CD8-positive, alpha-beta memory T cell (primary cell): ENCODE measurements at places on chromosomes 2 and 18. TPM values are rescaled to one million over a fixed set of nuclear protein-coding genes. Genes with fewer than 3 reads are reported as not detected.

DNA sequence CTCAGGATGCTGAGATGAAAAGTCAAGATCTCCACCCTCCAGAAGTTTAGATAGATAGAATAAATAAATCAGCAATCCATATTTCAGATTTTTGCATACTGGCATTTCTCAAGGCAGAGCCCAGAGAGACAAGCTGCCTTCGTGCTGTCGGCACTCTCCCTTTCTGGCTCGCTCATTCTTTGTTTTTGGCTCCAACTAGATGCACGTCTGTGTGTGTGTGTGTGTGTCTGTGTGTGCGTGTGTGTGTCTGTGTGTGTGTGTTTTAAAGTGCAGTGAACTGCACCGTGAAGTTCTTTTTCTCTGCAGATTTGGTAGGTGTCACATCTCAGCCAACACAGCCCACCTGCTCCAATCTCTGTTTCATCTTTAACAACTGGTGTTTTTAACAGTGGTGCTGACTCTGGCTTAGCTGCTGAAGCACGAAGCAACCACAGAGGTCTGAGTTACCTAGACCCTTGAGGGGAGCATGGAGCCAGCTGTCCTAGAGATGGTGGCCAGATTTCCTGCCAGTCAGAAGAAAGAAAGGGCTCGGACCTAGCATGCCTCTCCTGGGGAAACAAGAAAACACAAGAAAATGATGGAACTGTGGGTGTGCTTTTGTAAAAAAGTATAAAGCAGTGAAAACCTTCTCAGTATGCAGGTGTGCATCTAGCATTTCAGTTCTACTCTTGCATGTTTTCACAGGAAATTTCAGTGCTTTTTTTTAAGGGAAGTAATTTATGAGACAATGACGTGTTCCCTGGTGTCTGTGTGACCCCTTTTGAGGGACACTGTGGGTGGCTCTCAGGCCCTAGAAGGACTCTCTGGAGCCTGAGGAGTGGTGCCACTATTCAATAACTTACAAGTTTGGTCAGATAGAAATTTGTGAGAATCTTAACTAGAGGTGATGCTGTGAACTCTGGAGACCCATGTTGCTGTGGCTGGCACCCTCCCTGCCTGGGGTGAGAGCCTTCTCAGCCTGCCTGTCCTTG, 364.3 kb downstream of the RNF144A start:
- no peaks in the 10 kb centered on the region for H3K27me3 ChIP-seq
- H3K4me3 ChIP-seq, result no peak overlapping the region
- no peak overlapping the region for H3K27ac ChIP-seq
- H3K4me1 ChIP-seq, result no peaks in the 10 kb centered on the region
- no peaks in the 10 kb centered on the region for H3K36me3 ChIP-seq

GRCh38 chr2:47096451-47096850, 58.7 kb downstream of the STPG4 start:
- no peaks in the 10 kb centered on the region for H3K36me3 ChIP-seq
- DNase-seq, result no peak
- no peaks in the 10 kb centered on the region for H3K27me3 ChIP-seq
- no peak overlapping the region for H3K4me3 ChIP-seq

DNA sequence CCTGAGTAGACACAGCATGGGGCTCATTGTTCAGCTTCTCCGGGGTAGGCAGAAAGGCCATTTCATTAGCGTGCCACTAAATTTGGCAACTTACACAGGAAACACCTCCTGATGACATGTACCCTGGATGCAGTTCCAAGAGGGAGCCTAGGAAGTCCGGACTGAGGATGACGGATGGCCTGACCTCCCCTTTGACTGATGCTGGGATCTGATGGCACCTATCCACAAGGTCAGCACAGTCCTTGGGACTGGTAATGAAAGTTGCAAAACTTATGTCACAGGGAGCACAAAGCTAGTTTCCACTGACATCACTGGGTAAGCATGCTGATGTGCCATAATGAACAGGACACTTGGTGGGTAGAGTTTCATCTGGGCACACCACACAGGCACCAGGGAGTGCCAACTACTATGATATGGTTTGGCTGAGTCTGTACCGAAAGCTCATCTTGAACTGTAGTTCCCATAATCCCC, 126.7 kb upstream of the ARL4C start:
- H3K36me3 ChIP-seq, result no peaks in the 10 kb centered on the region
- H3K27me3 ChIP-seq, result no peaks in the 10 kb centered on the region
- no peak for DNase-seq
- H3K4me3 ChIP-seq, result no peak overlapping the region
- H3K27ac ChIP-seq, result no peak overlapping the region

- H3K36me3 ChIP-seq, result no peaks in the 10 kb centered on the region
- no peak overlapping the region for H3K27ac ChIP-seq
- no peaks in the 10 kb centered on the region for H3K27me3 ChIP-seq
- no peaks in the 10 kb centered on the region for H3K4me1 ChIP-seq
- no peak for DNase-seq
- no peak overlapping the region for H3K4me3 ChIP-seq
Measured at GRCh38 chr18:11073971-11074370, 75.4 kb downstream of the PIEZO2 start.

DNA sequence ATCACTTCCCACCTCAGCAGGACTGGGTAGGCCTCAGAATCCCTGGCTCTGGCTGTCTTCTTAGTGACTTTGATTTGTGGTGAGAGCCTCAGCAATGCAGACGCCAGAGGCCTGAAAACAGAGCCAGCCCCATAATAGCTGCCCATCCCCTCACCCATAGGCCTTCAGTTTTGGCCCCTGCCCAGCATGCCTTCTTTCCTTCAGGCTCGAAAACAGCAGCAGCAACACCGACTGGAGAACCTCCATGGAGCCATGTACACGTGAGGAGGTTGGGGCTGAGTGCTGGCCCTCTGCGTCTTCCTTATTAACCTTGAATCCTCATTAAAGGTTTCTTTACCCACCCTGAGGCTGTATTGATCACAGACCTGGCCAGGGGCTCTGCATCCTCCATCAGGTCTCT, 1.7 kb downstream of the RNF181 start:
- no peak overlapping the region for H3K27ac ChIP-seq
- DNase-seq, result no peak
- H3K27me3 ChIP-seq, result no peaks in the 10 kb centered on the region
- peaks cover 10% of the 10 kb centered on the region for H3K36me3 ChIP-seq

The ACMSD gene
- not detected for total RNA-seq

DNA sequence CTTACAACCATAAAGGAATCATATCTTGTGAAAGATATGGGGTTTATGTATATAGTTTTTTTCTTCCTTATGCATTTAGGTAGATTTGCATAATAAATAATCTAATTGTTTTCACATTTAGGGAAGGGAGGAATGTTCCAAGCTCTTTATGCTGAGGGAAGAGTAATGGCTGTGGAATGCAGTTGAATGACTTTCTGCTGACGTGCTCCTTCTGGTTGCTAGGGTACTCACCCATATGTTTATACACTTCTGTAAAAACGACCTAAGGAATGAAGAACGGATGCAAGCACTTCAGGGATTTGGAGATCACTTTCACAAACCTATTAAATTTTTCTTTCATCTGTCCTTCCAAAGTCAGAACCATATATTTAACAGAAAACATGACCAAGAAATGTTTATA, 29.2 kb upstream of the PPP4R1 start:
- DNase-seq, result no peak
- H3K27ac ChIP-seq, result no peak overlapping the region
- H3K27me3 ChIP-seq, result no peaks in the 10 kb centered on the region
- H3K4me3 ChIP-seq, result no peak overlapping the region

DNA sequence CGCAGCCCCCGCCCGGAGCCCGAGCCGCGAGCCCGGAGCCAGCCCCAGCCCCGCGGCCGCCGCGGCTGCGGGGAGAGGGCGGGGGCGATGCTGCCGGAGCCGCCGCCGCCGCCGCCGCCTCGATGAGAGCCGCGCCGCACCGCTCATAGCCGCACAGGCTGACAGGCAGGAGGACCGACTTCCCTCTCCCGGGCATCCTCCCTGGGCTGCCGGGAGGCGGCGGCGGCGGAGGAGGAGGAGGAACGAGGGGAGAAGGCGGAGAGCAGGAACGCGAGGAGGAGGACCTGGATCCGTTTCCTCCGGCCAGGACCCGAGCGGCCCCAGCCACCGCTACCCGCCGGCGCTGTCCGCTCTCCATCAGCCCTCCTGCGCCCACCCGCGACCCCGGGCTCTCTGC, 370 bp downstream of the KLHL29 start:
- no peak overlapping the region for H3K4me3 ChIP-seq
- DNase-seq, result no peak
- H3K36me3 ChIP-seq, result no peaks in the 10 kb centered on the region
- no peak overlapping the region for H3K27ac ChIP-seq

DNA sequence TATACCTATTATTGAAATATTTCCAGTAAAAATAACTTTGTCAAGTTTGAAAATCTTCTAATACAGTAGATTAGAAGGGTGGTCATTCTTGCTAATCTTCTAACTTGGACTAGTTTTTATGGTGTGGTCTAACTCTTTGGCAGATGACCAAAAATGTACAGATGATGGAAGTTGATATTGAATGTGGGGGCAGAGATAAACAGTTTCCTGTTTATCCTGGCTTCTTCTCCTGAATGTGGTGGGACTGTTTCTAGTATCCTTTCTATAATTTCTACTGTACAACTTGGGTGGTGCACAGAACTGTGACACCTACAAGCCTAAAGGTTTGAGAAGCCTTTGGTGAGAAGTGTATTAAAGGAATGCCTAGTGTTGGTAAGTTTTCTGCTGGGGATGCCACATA, 178.7 kb downstream of the PDE11A start:
- H3K36me3 ChIP-seq, result no peaks in the 10 kb centered on the region
- H3K4me3 ChIP-seq, result no peak overlapping the region
- H3K27me3 ChIP-seq, result peaks cover 3% of the 10 kb centered on the region

GRCh38 chr2:26721115-26722032, 28.9 kb downstream of the KCNK3 start:
- no peaks in the 10 kb centered on the region for H3K27me3 ChIP-seq
- DNase-seq, result no peak
- H3K36me3 ChIP-seq, result no peaks in the 10 kb centered on the region
- no peak overlapping the region for H3K4me3 ChIP-seq
- no peak overlapping the region for H3K27ac ChIP-seq

DNA sequence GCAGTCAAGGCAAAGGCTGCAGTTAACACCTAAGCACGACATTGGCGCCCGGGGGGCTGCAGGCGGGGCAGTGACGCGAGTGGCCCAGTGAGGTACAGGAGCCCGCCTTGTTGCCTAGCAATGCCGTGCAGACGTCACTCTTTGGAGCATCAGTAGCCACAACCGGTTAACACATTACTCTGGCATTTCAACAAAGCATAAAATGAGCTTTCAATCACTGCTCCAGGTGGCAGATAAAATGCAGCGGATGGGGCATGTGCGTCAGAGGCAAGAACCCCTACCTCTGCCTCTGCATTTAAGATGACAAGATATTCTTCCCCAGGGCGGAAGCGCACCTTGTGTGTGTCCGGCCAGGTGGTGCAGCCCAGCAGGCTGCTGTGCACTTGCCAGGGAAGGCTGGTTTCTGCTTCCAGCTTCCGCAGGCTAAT, 139.4 kb downstream of the MTCL1 start:
- no peak for DNase-seq
- no peak overlapping the region for H3K27ac ChIP-seq
- no peaks in the 10 kb centered on the region for H3K36me3 ChIP-seq
- H3K27me3 ChIP-seq, result no peaks in the 10 kb centered on the region
- H3K4me3 ChIP-seq, result no peak overlapping the region
- H3K4me1 ChIP-seq, result no peaks in the 10 kb centered on the region

The SNED1 gene
- total RNA-seq, result 1.8 TPM

- H3K27ac ChIP-seq, result no peak overlapping the region
- DNase-seq, result no peak
- no peaks in the 10 kb centered on the region for H3K36me3 ChIP-seq
- no peaks in the 10 kb centered on the region for H3K4me1 ChIP-seq
- H3K27me3 ChIP-seq, result no peaks in the 10 kb centered on the region
- no peak overlapping the region for H3K4me3 ChIP-seq
Measured at GRCh38 chr2:178884440-178884839, 77.2 kb upstream of the TTN start.

DNA sequence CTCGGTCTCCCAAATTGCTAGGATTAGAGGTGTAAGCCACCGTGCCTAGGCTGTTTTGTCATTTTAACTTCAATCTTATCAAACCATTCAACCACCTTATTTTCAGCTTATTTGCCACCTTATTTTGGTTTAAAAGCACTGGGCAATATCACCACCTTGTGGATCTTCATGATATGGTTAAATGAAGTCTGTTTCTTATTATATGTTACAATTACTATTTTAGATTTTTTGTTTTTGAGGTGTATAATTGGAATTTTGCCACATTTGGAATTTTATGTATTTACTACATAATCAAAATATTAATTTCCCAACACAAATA, 43.8 kb upstream of the SCN9A start:
- no peak overlapping the region for H3K27ac ChIP-seq
- H3K4me3 ChIP-seq, result no peak overlapping the region
- H3K36me3 ChIP-seq, result no peaks in the 10 kb centered on the region
- no peak for DNase-seq
- no peaks in the 10 kb centered on the region for H3K27me3 ChIP-seq

The TMEM247 gene
- not detected for total RNA-seq

The HOXD8 gene
- not detected for total RNA-seq

GRCh38 chr2:37740164-37740739, 68.8 kb upstream of the CDC42EP3 start:
- H3K4me1 ChIP-seq, result no peaks in the 10 kb centered on the region
- no peak overlapping the region for H3K4me3 ChIP-seq
- no peak for DNase-seq
- no peak overlapping the region for H3K27ac ChIP-seq
